ENCODE measurements at places on chromosomes 7 and 10.

GRCh38 chr7:5396542-5396941 is 27.1 kb downstream of the TNRC18 start:
- peak; percentile 84 for DNase-seq

DNA sequence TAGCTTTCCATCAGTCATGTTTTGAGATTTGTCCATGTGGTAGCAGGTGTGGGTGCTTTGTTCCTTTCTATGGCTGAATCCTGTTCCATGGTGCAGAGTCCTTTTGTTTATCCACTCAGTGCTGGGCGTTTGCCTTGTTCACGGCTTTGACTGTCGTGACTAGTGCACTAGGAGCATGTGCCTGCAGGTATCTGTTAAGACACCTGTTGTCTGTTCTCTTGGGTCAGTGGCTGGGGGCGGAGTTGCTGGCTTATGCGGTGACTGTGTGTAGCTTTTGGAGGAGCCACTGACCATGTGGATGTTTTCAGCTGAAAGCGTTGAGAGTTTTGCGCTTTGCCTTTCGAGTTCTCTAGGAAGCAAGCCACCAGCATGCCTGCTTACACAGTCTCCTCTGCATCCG is 573.1 kb upstream of the FOXK1 start:
- no peak for DNase-seq

- peak; percentile 78 for DNase-seq
These were observed 14.7 kb downstream of the CDNF start for GRCh38 chr10:14822879-14823755.

DNA sequence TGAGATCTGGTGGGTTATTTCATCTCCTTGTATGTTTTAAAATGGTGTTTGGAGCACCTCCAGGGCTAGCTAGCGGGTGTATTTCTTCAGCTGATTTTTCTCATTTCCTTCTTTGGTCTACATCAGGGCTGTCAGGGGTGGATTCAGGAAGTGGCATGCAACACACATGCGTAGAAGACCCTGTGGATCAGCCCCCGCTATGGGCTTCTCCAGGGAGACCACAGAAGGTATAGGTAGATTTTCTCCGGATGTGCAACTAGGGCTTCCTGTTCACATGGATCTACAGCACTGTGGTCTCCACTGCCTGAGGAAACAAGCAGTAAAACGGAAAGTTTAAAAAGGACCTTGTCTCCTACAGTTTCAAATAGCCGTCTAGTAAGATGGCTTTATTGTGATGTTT is 10.4 kb downstream of the NUB1 start:
- DNase-seq = peak; percentile 79

- DNase-seq = no peak
These were observed 37.8 kb downstream of the DIP2C start for GRCh38 chr10:651692-652091.

- no peak for DNase-seq
These were observed 306.2 kb downstream of the IPMK start for GRCh38 chr10:57961487-57961886.

GRCh38 chr7:19304086-19304485 is 158.9 kb upstream of the FERD3L start:
- DNase-seq = no peak

GRCh38 chr10:44576702-44577191 is 191.8 kb upstream of the CXCL12 start:
- no peak for DNase-seq

- DNase-seq = no peak
These were observed 277.6 kb downstream of the GATA3 start for GRCh38 chr10:8331896-8332729.

DNA sequence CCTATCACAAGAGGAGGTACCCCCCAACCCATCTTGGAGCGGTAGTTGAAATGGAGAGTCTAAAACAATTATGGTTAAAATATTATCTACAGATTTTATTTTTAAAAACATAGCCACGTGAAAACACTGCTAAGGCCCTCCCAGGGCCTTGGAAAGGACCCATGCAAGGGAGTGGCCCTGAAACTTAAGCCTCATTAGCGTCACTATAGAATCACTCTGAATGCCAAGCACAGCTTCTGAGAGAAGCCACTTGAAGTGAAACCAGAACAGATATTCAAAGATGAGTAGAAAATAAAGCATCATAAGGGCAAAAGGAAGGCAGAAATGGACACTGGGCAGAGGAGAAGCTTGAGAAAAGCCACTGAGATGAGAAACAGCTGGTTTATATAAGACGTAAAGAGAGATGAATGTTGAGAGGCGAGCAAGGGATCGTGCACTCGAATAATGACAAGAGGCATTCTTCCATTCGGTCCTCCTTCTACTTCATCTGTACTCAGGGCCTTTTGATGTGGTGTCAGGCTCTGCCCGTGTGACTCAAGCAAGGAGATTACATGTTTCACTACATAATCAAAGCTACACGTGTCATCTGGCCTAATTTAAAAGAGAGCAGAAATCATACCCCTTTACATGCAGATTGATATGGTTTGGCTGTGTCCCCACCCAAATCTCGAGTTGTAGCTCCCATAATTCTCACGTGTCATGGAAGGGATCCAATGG is 33.4 kb upstream of the SLC39A12 start:
- no peak for DNase-seq

- no peak for DNase-seq
These were observed 327.9 kb downstream of the ADARB2 start for GRCh38 chr10:1409392-1409791.

- no peak for DNase-seq
These were observed 501.7 kb downstream of the PARD3 start for GRCh38 chr10:34313353-34313752.

- DNase-seq = no peak
These were observed 82.0 kb downstream of the DOCK4 start for GRCh38 chr7:112124061-112124766.

- no peak for DNase-seq
These were observed 54.8 kb downstream of the OTUD1 start for GRCh38 chr10:23493711-23494110.

GRCh38 chr10:80664071-80664680 is 126.5 kb downstream of the SH2D4B start:
- DNase-seq = peak; percentile 54

DNA sequence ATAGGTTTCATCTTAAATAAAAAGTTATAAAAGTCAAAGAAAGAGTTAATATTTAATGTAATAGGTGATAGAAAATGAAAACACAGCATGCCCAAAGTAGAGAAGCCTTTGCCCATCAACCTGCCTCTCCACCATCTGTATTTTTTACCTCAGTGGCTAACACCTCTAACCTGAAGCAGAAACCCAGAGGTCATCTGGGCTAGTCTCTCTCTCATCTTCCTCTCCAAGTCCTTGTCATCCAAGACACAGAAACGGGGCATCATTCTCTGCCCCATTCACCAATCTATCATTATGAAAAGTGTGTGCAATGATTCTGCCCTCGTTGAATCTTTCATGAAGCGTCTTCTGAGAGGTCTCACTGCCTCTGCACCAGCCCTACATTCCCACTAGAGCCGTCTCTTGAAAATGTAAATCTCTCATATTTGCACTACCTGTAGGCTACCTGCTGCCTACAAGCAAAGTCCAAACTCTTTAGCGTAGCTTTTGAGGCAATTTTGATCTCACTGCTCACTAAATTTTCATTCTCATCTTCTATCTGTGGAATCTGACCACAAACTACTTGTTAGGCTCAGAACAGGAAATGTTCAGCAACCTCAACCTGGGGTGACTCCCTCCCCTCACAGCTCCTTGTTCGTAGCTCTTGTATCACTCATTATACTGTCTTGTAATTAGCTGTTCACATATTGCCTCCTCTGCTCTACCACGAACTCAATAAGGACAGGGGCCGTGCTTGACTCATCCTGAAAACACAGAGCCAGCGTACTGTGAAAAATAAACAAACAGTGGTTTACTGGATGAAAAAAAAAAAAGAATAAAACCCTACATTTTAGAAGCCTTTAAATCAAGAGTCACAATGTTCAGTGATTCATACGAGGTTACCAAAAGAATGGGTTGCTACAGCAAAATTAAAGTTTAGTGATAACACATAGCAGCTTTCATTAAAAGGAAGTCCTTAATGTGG is 83.1 kb downstream of the CTNNA3 start:
- DNase-seq = no peak

GRCh38 chr10:45399113-45399512 is 25.1 kb downstream of the ALOX5 start:
- no peak for DNase-seq

- peak; percentile 51 for DNase-seq
These were observed 71.3 kb downstream of the NRCAM start for GRCh38 chr7:108384716-108385483.

DNA sequence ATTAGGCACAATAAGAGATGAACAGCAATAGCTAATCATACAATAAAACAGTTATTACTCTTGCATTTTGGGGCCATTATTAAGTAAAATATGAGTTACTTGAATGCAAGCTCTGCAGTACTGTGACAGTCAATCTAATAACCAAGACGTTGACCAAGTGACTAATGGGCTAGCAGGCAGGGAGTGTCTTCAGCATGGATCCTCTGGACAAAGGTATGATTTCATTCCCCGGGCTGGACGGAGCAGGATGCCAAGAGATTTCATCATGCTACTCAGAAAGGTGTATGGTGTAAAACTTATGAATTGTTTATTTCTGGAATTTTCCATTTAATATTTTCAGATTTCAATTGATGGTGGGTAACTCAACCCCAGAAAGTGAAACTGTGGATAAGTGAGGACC is 80.9 kb downstream of the SHH start:
- no peak for DNase-seq

DNA sequence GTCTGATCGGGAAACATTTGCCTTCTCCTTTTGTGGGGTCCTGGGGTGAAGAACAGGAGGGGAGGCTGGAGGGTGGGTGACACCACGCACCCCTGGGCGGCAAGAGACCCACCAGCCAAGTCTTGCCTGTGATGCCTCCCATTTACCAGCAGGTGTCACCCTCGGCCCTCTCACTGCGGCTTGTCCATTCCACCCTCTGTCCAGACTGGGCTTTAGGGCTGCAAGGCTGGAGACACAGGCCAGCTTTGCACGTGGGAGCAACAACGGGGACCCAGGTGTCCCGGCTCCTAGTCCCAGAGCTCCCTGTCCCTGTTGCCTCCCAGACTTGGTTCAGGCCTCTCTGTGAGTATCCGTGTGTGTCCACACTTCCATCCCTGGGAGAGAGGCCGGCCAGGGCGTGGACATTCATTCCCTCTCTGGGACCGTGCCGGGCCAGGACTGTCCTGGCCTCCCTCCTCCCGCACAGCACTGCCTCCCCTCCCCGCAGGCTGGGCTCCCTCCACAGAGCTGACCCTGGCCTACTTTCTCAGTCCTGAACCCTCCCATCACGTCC is 36.2 kb upstream of the GTF2IRD1 start:
- DNase-seq = peak; percentile 78

- DNase-seq = no peak
These were observed 39.5 kb downstream of the KLF6 start for GRCh38 chr10:3745521-3745920.

GRCh38 chr10:19728964-19729363 is 87.3 kb upstream of the PLXDC2 start:
- DNase-seq = no peak

DNA sequence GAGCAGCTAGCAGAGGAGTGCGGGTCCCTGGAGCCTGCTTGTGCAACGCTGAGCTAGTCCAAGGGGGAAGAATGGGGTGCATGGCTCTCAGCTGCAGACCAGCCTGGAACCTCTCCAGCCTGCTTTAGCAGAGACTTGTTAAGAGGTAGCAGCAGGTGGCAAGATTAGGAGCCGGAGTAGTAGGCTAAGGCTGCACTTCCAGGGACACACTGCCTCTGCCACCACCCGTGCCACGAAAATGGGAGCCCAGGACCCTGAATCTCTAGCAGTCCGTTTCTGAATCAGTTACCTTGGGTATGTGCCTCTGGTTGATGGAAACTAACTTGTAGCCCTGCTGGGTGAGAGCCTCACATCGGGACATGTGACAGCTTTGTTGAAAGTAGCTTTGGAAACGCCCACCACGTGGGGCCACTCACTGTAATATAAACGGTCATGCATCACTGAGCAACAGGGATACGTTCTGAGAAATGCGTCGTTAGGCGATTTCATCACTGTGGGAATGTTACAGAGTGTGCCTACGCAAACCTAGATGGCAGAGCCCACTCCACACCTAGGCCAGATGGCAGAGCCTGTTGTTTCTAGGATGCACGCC is 25.9 kb downstream of the HTRA1 start:
- no peak for DNase-seq

DNA sequence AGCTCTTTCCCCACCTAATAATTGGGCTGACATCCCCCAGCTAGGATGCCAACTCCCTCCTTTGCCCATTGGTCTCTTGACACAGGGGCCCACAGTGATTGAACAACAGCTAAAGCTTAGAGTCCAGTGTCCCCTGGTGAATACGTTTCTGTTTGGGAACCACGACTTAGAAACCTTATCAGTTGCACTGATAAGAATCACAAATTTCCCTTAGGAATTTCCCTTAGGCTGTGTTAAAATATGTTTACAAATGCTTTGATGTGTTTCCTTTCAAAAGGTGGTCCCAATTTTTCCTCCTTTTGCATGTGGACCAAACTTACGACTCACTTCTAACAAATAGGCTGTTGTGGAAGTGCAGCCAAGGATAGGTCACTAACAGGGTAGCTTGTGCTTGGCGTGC is 126.0 kb upstream of the INHBA start:
- DNase-seq = no peak

GRCh38 chr7:41702635-41703371 is at the start of gene INHBA:
Gene INHBA (minus strand): TSS chr7:41703090. CDS start chr7:41700374, 2,716 bp downstream.
- no peak for DNase-seq

GRCh38 chr10:80580638-80581468 is 43.2 kb downstream of the SH2D4B start:
- DNase-seq = no peak

DNA sequence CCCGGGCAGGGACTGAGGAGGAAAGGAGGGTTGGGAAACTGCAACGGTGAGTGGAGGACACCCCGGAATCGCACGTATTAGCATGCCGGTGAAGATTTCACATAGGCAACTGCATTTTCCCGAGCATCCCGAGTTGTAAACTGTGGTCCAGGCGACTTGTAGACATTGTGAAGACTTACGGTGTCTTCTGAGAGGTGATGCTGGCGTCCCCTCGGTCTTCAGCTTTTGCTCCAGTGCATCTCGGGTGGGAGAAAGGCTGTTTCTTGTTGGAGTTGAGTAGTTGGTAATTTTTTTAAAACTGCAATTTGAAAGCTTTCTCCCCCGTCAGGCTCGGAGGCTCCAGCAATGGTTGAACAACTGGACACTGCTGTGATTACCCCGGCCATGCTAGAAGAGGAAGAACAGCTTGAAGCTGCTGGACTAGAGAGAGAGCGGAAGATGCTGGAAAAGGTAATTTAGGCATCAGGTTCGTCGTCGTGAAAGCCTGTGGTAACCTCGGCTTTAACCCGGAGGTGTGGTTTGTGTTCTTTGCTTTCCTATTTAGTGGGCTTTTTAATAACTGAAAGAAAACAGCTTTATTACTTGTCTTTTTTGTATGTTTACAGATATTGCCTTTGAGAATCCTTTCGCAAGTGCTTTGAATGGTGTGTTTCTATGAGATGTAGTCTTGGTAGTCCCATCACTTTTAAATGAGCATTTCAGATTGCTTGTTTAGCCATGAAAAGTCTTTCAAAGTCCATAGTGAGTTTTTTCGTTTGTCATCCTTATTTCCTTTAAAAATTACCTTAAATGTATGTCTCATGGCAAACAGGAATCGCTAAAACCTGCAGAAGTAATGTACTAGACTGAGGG is 687 bp downstream of the HELLS start:
- peak; percentile 39 for DNase-seq
